ENCODE measurements at places on chromosomes 2 and 18. TPM values are rescaled to one million over a fixed set of nuclear protein-coding genes. Genes with fewer than 3 reads are reported as not detected.

- DNase-seq: no peak
These were observed 5.5 kb downstream of the ASAP2 start for GRCh38 chr2:9212010-9212635.

GRCh38 chr2:14996351-14997014 lies 364.0 kb downstream of the LRATD1 start:
- DNase-seq: no peak

DNA sequence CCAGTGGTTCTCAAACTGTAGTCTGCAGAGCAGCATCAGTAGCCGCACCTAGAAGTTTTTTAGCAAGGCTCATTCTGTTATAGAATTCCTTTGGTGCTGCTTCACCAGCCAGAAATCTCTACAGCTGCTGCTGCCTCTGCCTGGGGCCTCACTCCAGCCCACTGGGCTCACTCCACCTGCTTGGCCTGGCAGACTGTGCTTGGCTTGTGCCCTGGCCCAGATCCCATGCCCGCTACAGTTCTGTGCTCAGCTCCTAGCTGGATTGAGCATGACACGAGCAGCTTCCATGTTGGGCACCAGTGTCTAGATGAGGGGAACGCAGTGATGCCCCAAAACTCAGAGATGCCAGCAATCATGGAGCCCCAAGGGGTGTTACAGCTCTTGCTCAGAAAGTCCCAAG lies 22.6 kb downstream of the MAPK4 start:
- DNase-seq: no peak

DNA sequence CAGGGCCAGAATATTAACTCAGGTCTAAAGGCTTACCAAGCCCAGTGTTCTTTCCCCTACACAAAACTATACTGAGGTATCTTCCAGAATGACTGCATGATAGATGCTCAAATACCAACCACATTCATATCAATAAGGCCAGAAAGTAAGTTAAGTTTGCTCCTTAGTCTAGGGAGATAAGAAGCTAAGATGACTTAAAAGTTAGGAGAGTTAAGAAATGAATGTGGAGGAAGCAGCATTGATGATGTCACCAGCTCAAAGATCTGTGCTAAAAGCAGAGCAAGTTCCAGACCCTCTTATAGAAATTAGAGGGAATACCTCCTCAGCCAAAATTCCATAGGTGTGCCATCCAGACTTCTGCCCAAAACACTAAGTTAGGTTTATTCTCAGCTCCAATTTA lies 6.1 kb downstream of the PPP4R1 start:
- DNase-seq: no peak

Gene LINC00305
- polyA plus RNA-seq: not detected

Gene LTBP1
- polyA plus RNA-seq: 51.1 TPM
